Left cardiac atrium (tissue), 4 donors: ENCODE measurements at places on chromosomes 13 and 19. TPM values are rescaled to one million over a fixed set of nuclear protein-coding genes. Genes with fewer than 3 reads are reported as not detected.

- DNase-seq: no peak
Observed at GRCh38 chr19:8638078-8638619, 7.7 kb downstream of the NFILZ start.

DNA sequence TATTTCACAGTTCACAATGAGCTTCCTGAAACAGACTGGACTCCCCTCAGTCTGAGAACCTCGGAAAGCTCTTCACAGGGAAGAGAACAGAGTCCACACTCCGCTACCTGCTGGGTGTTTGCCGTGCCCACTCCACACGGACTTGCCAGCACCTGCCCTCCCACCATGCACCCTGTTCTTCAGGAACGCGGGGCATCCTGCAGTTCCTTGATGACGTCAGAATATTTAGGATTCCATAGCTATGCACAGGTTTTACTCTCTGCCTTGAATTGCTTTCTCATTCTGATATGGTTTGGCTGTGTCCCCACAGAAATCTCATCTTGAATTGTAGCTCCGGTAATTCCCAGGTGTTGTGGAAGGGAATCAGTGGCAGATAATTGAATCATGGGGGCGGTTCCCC is 74.4 kb upstream of the FARP1 start:
- DNase-seq: no peak

DNA sequence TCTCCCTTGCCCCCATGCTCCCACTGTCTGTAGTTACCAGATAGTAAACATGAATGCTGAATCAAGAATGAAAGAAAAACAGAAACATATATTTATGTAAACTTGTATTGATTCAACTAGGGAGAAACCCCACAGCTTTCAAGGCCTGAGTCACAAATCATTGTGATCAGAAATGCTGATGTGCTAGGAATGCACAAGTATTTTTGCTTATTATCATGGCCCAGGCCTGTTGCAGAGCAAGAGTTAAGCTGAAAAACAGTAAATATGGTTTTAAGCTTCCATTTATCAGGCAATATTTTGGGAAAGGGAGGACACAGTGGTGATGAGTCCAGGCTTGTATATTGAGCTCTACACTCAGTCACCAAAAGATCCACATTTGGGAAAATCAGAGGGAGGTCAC is 669.6 kb downstream of the DIAPH3 start:
- no peak for DNase-seq

- peak; percentile 91 for DNase-seq
Observed at GRCh38 chr19:49987159-49987698, 26.3 kb upstream of the SIGLEC11 start.

- DNase-seq: no peak
Observed at GRCh38 chr13:62537593-62537992, 1121.9 kb upstream of the PCDH20 start.

DNA sequence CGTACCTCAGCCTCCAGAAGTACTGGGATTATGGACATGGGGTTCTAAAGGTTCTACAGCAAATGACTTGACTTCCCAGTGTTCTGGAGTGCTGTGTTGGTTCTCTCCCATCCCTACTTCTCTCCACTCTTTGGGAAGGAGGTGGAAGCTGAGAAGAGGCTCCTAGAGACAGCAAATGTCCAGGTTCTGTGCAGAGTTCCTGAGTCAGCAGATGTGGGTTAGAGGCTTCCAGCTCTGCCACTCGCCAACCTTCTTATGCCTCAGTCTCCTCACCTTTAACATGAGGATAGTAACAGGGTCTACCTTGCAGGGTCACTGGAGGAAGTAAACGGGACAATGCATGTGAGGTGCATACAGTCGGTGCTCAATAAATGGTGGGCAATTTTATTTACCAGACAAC is 80.5 kb upstream of the VSTM2B start:
- DNase-seq: no peak

- DNase-seq: no peak
Observed at GRCh38 chr13:98540476-98540875, 36.4 kb downstream of the STK24 start.

DNA sequence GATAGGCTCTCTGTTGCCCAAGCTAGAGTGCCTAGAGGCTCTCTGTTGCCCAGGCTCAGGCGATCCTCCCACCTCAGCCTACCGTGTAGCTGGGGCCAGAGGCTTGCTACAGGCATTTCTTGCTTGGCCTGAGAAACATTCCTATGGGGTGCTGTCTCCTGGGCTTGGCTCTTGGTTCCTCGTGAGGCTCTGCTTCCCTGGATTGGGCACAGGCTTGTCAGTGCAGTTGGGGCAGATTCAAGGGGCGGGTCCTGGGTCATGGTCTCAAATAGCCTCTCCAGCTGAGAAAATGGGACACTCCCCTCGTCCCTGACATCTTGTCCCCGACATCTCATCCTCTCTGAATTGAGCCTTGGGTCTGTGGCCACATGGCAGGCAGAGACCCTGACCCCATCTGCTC is 4.9 kb downstream of the TSSK6 start:
- DNase-seq: no peak

EFNA2 gene
- total RNA-seq: not detected

FXYD5 gene
- total RNA-seq: 46.7 TPM

B3GNT8 gene
- 3.2 TPM for total RNA-seq

MYO1F gene
- 19.5 TPM for total RNA-seq

ZNF571 gene
- 4.5 TPM for total RNA-seq

MRI1 gene
- total RNA-seq: 15.8 TPM

ZNF888 gene
- 1.7 TPM for total RNA-seq
